T-helper 2 cell treated with Interferon-gamma antibody and Interleukin-4, amounts not matched to agents 5 μg/mL and 100 μg/mL, for 36 hours (primary cell): ENCODE measurements at places on chromosomes 12 and 14.

DNA sequence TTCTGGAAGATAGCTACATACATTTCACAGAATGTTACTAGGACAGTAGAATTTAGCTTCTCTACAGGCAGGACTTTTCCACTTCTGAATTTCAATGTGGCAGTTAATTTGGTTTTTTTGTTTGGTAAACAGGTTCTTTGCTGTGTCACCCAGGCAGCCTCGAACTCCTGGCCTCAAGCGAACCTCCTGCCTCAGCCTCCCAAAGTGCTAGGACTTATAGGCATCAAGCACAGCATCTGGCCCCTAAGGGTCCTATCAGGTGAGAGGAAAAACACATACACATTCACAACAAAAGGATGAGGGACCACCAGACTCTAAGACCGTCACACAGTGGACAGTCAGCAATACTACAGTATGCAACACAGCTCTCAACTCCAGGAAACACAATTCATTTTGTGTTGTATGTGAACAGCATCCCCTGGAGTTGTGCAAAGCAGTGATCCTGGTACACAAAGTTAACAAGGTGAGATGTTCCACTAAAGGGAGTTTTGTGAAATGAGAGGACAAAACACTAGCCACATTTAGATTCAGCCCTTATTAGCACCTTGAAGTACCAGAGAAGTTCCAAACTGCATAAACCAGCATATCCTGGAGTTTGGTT, 6.9 kb downstream of the ATP2B1 start:
- DNase-seq: no peak

DNA sequence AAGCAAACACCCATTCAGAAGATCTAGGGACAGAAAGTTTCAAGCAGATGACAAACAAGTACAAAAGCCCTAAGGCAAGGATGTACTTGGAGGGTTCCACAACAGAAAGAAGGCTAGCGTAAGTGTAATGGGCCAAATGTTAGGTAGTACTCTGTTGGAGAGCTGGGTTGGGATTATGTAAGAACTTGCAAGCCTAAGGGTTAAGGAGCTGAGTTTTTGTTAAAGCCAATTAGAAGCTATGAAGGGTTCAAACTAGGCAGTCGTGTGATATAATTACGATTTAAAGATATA, 41.4 kb downstream of the HECTD1 start:
- no peak for DNase-seq

GRCh38 chr12:54956818-54957641, 27.5 kb downstream of the TESPA1 start:
- no peak for DNase-seq

GRCh38 chr14:105484069-105484996, 2.4 kb upstream of the CRIP1 start:
- no peak for DNase-seq

GRCh38 chr12:118188690-118189371, 52.9 kb downstream of the PEBP1 start:
- DNase-seq: no peak

- no peak for DNase-seq
Observed at GRCh38 chr14:51868405-51868804, 8.0 kb downstream of the GNG2 start.

DNA sequence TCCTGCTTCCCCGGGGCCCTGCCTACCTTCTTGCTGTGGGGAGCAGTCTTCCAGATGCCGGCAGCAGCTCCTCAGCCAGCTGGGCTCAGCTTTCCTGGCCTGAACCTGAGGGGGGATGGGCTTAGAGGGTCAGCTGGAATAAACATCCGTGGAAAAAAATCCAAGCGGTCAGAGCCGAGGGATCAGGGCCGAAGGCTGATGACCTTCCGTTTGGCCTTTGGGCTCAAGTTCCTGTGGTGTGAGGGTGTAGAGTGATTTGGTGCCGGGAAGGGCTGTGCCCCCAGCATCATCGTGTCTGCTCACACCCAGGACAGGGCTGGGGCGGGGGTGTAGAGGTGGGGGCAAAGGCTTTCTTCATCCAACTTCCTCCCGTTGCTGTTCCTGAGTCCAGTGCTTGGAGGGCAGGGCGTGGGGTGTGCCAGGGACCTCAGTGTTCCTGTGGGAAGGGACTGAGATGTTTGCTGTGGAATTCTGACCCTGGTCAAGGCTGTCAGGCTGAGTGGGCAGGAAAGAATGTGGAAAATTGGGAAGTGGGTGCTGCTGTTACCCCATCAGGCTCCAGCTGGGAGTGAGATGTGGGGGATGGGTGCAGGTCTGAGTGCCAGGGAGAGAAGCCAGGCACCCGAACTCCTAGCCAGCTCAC, 2.6 kb downstream of the SMIM41 start:
- DNase-seq: no peak

- DNase-seq: no peak
Observed at GRCh38 chr12:13176256-13176655, 20.3 kb upstream of the EMP1 start.

GRCh38 chr14:73645248-73645610, 443 bp downstream of the DNAL1 start:
- no peak for DNase-seq

DNA sequence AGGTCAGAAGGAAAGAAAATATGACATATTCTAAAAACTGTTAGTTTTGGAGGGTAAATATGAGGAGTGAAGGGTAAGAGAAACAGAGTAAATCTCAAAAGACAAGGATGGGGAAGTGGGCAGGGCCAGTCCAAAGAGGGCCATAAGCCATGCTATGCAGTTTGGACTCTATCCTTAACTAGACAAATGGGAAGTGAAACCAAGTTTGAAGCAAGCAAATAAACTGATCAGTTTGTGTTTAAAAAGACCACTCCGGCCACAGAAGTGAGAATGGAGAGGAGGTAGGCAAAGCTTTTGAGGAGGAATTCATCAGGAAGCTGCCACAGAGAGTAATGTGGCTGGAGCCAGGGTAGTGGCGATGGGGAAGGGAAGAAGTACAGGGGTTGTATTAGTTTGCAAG, 37.5 kb upstream of the DAAM1 start:
- no peak for DNase-seq

DNA sequence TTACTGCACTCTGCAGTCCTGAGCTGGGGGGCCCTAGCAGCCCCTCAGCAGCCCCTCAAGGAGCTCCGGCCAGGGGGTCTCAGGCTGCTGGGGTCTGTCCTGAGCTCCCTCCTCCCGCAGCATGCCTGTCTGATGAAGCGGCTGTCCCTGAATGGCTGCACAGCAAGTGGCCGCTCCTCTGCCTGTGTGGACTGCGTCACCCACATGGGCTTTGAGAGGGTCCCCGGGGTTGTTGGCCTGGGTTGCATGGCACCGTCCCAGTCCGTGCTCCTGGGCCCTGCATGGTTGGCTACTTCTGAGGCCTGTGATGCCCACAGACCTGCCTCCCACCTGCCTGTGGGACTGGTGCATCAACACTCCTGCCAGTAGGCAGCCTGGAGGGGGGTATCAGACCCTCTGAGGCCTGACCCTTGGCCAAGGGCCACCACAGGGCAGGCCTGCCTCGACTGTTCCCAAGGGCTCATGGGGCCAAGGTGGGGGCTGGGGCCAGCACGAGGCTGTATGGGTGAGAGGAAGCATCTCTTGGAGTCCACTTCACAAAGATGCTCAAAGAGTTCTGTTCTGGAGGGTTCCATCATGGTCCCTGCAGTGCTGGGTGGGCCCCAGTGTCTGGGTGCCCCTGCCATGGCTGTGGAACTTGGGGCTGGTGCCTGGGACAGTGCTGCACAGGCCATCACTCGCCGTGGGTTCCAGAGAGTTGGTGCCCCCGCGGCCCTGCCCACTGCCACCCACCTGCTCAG, 12.2 kb downstream of the CEP170B start:
- no peak for DNase-seq

DNA sequence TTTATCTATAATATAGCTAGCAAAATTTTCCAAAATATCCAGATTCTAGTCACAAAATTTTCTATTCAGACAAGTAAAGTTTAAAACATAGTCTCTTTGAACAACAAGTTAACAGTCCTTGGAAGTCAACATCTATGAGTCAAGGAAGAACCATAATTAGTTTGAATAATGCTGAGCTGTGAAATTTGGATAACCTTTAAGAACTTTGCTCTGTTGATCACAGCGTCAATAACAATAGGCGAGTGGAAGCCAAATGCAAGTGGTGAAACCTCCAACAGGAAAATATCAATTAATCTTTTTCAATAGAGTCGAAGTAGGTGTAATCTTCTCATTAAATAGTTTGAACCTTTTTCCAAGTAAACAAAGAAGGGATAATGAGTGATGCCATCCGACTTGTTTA, 466.6 kb downstream of the FOXG1 start:
- no peak for DNase-seq

- no peak for DNase-seq
Observed at GRCh38 chr14:69715725-69716477, 51.0 kb upstream of the SRSF5 start.
